Iris pigment epithelial cell (primary cell): ENCODE measurements at places on chromosomes 6 and 20.
A peak's percentile ranks its signal among the peaks of the same experiment; 100 is the strongest.

DNA sequence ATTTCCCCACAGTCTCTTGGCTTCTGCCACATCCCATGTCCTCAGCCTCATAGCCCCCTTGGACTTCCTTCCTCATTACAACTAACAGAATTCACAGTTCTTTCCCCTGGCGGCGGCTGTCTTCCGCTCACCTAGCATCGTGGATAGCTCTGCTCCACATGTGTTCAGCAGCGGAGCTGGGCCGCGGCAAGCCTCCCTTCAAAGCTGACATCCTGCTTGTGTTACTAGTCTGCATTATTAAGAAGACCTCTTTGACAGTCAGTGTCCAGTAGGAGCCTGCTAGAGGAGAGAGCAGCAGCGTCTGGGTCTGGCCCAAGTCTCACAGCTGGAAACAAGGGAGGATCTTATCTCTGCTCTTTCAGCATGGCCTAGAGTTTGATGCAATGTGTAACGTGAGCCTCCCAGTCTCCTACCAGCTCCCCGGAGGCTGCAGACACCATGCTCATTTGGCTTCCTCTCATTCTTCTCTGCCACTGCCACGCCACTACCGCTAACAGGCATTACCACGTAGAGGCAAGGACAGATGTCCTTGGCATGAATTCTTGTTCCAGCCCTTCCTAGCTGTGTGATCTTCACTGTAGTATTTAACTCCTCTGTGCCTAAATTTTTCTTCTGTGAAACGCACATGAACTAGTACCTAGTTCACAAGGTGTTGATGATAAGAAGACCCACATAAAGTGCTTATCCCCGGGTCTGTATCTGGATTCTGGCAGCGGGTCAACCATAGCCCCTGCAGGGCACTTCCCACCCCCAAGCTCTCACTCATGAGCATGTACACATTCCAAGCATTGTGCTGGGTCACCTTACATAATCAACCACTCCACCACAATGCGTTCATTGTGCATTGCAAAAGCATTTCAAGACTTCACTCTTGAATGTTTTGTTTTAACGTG lies 107.1 kb upstream of the BACH2 start:
- peak; percentile 95 for DNase-seq

GRCh38 chr6:16542070-16542469 lies 219.2 kb downstream of the ATXN1 start:
- no peak for DNase-seq

GRCh38 chr6:41965429-41966213 lies 24.0 kb upstream of the CCND3 start:
- DNase-seq, result no peak

GRCh38 chr6:36851149-36851614 lies 11.9 kb upstream of the CPNE5 start:
- peak; percentile 78 for DNase-seq

DNA sequence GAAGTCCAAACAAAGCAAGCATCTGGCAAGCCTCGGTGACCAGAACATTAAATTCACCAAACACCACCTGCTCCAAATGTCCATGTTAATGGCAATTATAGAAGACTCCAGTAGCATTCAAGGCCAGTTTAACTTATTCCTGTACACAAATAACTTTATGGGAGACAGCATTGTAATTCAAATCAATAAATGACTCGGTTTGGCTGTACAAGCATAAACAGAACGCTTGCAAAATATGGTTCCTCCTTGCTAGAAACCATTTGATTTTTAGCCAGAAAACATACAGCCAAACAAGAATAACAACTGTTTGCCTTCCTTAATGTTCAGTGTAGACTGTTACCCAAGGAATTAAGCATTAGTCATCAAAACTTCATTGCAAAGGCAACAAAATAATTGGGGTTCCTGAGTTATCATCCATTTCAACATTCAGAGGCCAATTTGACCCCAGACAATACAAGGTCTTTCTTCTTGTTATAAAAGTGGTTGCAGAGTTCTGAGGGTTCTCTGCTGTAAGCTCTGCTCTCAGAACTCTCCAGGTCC lies 125.1 kb downstream of the BFSP1 start:
- DNase-seq, result no peak

DNA sequence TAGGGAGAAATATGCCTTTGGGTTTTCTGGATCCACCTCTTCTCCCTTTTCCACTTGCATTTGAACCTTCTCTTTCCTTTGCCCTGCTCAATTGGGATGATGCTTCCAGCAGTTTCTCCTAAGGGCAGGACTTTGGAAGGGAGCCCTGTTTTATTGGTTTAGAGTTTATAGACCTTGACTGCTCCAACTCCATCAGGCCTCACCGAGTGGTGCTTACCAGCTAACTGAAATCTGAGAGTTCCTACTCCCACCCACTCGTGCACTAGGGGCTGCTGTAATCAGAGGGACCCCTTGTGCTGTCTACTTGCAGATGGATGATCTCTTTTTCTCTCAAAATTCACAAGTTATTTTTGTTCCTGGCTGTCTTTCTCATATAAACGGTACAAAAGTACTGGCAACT lies 121.3 kb upstream of the SLC22A16 start:
- no peak for DNase-seq

- peak; percentile 92 for DNase-seq
Measured at GRCh38 chr20:10673842-10674683, at the start of gene JAG1. Gene JAG1, minus strand, starts transcription at chr20:10673999. Its CDS starts 469 bp downstream, at chr20:10673530.

DNA sequence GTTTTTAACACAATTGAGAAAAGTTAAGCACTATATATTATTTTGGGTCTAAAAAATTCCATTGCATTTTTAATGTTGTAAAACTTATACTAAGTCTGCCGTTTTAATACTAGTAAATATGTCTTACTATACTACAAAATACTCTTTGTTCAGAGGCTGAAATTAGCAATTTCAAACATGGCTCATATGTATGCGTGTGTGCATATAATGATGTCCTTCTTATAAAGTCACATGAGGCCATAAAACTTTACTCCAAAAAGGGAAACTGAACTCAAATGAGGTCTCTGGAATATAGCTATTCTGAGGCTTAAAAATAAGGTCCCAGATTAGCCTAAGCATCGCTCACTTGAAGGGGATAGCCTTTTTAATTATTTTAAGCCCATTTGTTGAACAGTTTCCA lies 224.0 kb downstream of the MYLK4 start:
- DNase-seq, result no peak

GRCh38 chr6:161141173-161141572 lies 132.7 kb downstream of the AGPAT4 start:
- no peak for DNase-seq

- DNase-seq, result no peak
Measured at GRCh38 chr6:133855276-133855990, 33.5 kb upstream of the TCF21 start.

DNA sequence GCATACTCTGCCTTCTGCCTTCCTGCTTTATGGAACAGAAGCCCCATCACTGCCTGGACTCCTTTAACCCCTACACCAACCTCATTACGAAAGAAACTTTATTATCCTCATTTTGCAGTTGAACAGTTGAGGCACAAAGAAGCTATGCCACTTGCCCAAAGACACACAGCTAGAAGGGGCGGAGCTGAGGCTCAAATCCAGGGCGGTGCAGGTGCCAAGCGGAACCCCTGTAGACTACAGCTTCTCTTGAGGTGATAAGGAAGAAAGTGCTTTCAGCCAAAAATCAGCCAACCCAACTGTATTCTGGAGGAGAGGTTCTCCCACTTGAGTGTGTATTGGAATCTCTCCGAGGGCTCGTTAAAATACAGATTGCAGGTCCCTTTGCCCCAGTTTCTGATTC lies 90.5 kb downstream of the PRND start:
- DNase-seq, result no peak

DNA sequence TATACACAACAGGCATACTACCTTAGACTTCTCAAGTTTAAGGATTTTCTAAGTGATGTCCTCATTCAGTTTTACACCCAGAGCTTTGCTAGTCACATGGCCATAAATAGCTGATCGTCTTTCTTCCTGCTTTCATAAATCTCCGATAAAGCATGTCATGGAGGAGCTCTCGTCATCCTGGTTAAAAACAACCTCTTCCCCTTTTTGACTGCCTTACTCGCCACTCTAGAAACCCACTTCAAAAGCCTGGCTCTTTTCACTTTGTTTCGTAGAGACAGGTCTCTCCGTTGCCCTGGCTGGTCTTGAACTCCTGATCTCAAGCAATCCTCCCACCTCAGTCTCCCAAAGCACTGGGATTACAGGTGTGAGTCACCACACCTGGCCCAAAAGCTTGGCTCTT lies 67.0 kb upstream of the SMIM29 start:
- no peak for DNase-seq

GRCh38 chr20:37090407-37090806 lies 5.4 kb downstream of the RBL1 start:
- DNase-seq, result no peak

DNA sequence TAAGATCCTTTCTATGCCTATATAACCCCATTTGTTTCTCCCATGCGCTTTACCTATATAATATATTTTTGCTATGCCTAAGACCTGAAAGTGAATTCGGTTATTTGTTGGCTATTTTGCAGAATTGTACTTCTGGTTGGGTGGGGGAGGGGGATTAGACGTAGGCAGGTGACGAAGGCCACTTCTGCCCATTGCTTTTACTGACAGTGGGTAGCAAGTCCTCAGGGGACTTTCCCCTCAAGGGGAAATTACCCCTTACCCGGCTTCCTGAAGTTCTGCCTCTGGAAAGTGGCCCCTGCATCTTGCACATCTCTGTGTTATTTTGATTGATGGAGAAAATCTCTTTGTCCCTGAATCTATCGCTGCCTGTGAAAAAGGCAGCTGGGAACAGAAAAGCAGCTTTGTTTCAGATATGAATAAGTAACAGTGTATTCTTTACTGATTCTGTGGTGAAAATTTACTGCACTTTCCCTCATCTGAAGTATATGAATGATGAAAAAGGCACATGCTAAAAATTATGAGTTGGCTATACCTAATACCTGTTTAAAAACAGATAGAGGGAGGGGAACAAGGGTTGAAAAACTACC lies 133.9 kb downstream of the UTRN start:
- DNase-seq, result no peak

GRCh38 chr20:56207656-56208055 lies 40.9 kb upstream of the MC3R start:
- no peak for DNase-seq

DNA sequence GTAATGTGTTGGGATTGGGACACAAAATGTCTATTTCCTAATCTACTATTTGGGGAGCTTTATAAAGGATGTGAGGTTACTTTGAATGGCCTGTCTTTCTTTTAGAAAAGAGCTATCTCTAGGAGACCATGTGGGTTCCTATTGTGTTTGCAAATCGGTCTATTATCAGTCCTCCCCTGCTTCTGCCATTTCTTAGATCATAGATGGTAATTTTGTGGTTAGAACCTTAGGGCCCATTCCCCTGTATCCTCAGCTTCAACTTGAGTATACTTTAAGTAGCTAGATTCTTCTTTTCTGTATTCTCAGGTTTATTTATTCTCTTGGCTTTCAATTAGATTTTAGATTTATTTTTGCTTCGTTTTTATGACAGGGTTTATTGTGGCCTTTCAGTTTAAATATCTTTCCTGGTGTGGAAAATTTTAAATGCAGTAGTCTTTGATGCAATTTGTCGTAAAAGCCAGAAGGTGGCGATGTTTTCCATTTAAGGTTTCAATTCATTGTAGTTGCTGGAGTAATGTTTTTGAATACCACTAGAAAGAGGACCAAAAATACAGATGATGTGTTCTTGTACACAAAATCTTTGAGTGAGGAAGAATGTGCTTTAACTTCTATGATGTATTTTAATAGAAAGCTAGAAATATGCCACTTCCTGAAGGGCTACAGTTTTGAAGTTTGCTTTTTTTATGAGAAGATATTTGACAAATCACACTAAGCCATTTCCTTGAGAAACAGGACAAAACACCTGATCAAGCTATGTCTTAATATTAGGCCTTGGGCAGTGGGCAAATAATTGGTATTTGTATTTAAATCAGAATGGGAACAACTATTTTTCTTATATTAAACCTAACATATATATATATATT lies 20.3 kb downstream of the TBPL1 start:
- peak; percentile 57 for DNase-seq

- DNase-seq, result peak; percentile 84
Measured at GRCh38 chr20:11195899-11196558, 522.2 kb upstream of the JAG1 start.

- DNase-seq, result no peak
Measured at GRCh38 chr6:139529420-139529819, 155.0 kb upstream of the CITED2 start.

DNA sequence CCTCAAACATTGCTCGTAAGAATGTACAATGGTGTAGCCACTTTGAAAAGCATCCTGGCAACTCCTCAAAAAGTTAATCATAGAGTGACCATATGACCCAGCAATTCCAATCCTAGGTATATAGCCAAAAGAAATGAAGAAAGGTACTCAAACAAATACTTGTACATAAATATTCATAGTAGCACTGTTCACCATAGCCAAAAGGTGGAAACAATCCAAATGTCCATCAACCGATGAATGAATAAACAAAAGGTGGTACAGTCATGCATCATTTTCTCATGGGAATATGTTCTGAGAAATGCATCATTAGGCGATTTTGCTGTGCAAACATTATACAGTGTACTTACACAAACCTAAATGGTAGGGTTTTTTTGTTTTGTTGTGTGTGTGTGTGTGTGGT lies 74.4 kb upstream of the TBC1D7 start:
- DNase-seq, result no peak

GRCh38 chr6:27474672-27475071 lies 1.8 kb upstream of the ZNF184 start:
- DNase-seq, result no peak

DNA sequence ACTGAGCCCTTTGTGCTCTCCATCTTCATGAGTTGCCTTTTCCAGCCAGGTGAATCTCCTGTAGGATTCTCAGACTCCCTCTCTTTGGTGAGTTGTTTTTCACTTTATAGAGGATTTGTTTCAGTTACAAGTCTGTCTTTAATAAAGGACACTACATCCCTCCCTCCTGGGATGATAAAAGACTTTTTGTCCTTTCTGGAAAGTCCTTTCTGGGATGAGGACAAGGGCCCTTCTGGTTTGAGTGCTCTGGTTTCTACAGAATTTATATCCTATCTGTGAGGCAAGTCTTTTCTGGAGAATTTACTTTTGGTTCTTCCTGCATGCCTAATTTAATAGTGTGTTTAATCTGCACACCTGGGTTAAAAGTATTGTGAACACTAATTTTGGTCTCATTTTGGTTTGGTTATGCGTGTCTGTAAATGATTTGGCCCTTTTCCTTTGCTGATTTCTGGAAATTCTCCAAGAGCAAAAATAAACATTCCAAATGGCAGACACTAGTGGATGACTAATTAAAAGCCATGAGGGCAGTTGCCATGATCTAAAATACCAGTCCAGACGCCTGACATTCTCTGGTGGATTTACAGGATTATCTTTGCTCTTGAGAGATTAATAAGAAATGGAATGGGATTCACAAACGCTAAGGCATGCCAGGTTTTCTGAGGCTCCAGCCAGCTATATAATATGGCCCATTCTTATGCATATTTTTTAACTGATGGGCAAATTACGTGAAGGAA lies 44.8 kb downstream of the TCP11 start:
- DNase-seq, result peak; percentile 79

DNA sequence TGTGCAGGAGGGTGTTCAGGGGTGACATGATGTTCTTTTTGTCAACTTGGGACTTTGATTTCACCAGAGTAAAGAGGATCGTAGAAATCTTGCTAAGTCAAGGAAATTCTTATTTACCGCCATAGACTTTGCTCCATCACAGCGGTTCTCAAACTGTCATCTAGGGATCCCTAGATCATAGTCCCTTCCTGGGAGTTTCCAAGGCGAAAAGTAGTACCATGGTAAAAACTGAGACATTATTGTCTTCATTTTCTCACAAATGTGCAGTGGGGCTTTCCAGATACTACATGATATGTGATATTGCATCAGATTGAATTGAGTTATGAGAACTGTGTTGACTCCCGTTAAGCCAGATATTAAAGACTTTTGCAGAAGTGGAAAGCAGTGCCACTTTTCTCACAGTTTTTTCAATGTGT lies 79.7 kb downstream of the JARID2 start:
- DNase-seq, result no peak
